ENCODE measurements at places on chromosomes 6 and 20.

GRCh38 chr20:49518576-49518975 is 36.1 kb upstream of the KCNB1 start:
- H3K27ac ChIP-seq: no peak overlapping the region
- no peak for DNase-seq
- H3K4me1 ChIP-seq: no peaks in the 10 kb centered on the region
- no peaks in the 10 kb centered on the region for H3K36me3 ChIP-seq

- no peaks in the 10 kb centered on the region for H3K27me3 ChIP-seq
These were observed 18.7 kb downstream of the UQCC2 start for GRCh38 chr6:33692760-33693158.

DNA sequence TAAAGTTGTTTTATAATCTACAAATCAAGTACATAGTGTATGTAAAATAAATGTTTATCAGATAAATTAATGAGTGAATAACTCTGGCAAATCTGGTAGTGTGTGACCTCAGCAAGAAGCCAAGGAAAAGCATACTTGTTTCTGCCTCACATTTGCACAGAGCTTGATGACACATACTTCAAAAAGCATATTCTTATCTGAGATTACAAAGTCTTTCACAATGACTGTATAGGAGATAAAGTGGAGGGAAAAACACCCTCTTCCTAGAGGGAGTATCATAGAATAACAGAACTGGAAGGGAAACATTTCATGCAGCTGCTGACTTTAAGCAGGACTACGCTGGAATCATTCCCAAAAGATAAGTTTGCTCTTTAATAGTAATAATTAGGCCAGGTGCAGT is 28.1 kb upstream of the AKAP7 start:
- H3K4me1 ChIP-seq: no peaks in the 10 kb centered on the region
- DNase-seq: no peak
- H3K4me3 ChIP-seq: no peak overlapping the region
- H3K36me3 ChIP-seq: no peaks in the 10 kb centered on the region

DNA sequence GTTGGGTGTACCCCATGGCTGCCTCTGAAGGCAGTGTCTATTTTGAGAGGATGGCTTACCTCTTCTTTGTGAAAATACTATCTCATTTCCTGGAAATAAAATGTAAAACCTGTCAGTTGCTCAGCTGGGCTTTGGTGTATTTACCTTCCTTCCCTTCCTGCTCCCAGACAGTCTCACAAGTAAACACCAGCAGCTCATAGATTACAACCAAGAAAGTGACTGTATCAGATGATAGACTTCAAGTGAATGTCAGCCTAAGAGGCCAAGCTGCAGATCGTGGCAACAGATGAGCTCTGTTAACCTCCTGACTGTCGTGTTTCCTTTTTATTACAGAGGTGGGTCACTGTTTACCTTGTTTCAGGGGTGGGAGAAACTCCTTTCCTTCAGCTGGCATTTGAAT is 37.3 kb downstream of the RNF8 start:
- no peaks in the 10 kb centered on the region for H3K27me3 ChIP-seq
- H3K4me3 ChIP-seq: no peak overlapping the region
- H3K27ac ChIP-seq: no peak overlapping the region
- H3K36me3 ChIP-seq: peaks cover 60% of the 10 kb centered on the region

DNA sequence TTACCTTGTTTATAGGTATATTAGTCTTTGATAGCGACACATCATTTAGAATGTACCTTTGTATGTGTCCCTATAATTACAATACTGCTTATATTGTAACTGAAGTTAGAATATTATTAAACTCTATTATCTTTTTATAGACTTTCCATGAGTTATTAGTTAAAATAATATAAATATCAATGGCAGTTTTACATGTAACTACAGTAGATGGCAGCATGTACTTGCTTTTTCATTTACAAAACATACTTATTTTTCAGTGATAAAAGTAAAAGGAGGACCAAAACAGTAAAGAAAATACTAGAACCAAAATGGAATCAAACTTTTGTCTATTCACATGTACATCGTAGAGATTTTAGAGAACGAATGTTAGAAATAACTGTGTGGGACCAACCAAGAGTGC is 364.3 kb downstream of the RIMS1 start:
- no peaks in the 10 kb centered on the region for H3K4me1 ChIP-seq
- no peaks in the 10 kb centered on the region for H3K36me3 ChIP-seq
- no peak overlapping the region for H3K27ac ChIP-seq
- H3K27me3 ChIP-seq: no peaks in the 10 kb centered on the region

DNA sequence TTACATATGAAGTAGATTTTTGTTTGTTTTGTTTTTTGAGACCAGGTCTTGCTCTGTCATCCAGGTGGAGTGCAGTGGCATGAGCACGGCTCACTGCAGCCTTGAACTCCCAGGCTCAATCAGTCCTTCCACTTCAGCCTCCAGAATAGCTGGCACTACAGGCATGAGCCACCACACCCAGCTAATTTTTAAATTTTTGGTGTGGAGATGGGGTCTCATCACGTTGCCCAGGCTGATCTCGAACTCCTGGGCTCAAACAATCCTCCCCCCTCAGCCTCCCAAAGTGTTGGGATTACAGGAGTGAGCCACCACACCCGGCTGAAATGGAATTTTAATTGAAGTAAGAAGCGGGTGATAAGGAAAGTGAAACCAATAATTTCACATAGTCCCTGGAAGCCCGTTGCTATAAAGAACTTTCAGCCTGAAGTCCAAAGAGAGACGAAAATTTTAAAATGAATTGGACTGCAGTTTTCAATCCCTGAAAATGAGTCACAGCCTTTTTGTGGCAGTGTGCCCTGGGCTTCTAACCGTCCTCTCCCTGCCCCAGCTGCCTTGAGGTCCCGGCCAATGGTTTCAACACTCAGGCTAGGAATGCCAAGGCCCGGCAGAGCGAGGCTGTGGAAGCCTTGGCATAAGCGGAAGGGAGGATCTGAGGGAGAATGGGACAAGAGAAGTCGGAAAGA is 757 bp downstream of the RAET1E start:
- H3K4me1 ChIP-seq: peaks cover 64% of the 10 kb centered on the region
- no peaks in the 10 kb centered on the region for H3K27me3 ChIP-seq
- no peaks in the 10 kb centered on the region for H3K36me3 ChIP-seq

- no peak overlapping the region for H3K4me3 ChIP-seq
- H3K4me1 ChIP-seq: peaks cover 25% of the 10 kb centered on the region
These were observed 26.2 kb upstream of the MLIP start for GRCh38 chr6:54085047-54085446.

GRCh38 chr6:90194371-90194841 is 102.2 kb downstream of the BACH2 start:
- no peak overlapping the region for H3K27ac ChIP-seq
- DNase-seq: no peak
- no peak overlapping the region for H3K4me3 ChIP-seq
- H3K36me3 ChIP-seq: no peaks in the 10 kb centered on the region
- H3K27me3 ChIP-seq: no peaks in the 10 kb centered on the region

- peaks cover 2% of the 10 kb centered on the region for H3K4me1 ChIP-seq
- no peaks in the 10 kb centered on the region for H3K27me3 ChIP-seq
- no peak overlapping the region for H3K4me3 ChIP-seq
- no peaks in the 10 kb centered on the region for H3K36me3 ChIP-seq
These were observed 20.0 kb upstream of the GSTA3 start for GRCh38 chr6:52929321-52930164.

- no peaks in the 10 kb centered on the region for H3K4me1 ChIP-seq
- H3K27ac ChIP-seq: no peak overlapping the region
- H3K4me3 ChIP-seq: no peak overlapping the region
- H3K27me3 ChIP-seq: no peaks in the 10 kb centered on the region
- DNase-seq: no peak
These were observed 515.3 kb upstream of the RNF217 start for GRCh38 chr6:124446961-124447360.

DNA sequence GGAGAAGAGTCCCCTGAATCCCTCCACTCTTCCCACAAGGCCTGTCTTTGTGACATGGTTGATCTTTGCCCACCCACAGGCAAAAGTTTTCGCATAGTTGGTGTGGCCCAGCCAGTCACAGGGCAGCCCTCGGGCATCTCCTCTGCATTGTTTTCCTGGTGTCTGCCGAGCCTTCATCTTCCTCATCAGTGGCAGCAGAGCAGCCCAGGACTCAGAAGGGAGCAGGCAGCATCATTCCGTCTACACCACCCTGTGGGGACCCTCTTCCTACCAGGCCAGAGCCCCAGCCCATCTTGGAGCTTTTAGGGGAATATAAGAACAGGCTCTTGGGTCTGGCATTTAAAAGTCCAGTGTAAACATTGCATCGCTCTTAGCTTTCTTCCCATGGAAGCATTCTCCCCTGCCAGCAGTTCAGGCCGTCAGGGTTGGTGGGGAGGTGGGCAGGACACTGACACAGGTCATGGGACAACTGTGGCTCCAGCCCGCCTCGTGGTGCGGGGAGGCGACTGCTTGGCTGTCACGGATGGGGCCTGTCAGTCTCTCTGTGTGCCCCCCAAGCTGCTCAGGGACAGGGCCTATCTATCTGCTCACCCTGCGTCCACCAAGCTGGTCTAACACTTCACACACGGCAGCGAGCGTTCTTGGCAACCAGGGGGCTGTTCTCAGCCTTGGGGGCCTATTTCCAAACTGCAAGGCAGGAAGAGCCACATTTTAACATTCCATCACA is 38.3 kb downstream of the PDRG1 start:
- no peak for DNase-seq
- H3K27ac ChIP-seq: no peak overlapping the region
- H3K27me3 ChIP-seq: peaks cover under 1% of the 10 kb centered on the region
- H3K4me1 ChIP-seq: no peaks in the 10 kb centered on the region

- no peak overlapping the region for H3K27ac ChIP-seq
- DNase-seq: no peak
- no peak overlapping the region for H3K4me3 ChIP-seq
- H3K36me3 ChIP-seq: no peaks in the 10 kb centered on the region
- H3K4me1 ChIP-seq: peaks cover 71% of the 10 kb centered on the region
- H3K27me3 ChIP-seq: no peaks in the 10 kb centered on the region
These were observed 42.8 kb downstream of the RREB1 start for GRCh38 chr6:7150381-7151064.

DNA sequence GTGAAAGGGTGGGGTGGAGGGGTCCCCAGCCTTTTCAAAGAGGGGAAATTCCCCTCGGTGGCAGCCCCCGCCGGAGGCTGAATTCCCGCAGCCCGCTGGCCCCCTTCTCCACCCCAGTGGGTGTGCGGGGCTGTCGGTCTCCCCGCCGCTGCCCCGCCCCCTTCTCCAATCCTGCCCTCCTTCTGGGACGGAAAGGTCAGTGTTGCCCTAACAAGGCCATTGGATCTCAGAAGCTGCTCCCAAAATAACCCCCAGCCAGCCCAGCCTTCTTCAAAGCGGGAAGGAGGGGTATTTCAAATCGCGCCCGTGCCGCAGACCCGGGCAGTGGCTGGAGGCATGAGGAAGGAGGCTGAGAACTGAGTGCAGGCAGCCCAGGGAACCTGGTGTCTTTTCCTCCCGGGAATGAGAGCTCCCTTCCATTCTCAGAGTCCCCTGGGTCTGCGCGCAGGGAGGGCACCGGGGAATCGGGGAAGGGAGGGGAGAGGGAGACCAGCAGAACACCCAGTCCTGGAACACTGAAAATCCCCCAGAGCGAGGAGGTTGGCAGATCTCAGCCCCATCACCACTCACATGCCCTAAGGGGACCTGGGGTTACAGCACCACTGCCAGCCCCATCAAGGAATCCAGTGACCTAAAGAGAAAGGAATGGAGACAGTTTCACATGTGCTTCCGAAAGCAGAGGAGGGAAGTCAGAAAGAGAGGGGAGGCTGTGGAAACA is at the start of gene JPH2:
TSS of gene JPH2 (minus strand) at position 135 of the 718 bp plus-strand sequence. CDS start 483 bp downstream, outside the sequence.
- H3K36me3 ChIP-seq: no peaks in the 10 kb centered on the region
- H3K4me3 ChIP-seq: peak within 1 kb of the TSS; percentile 53
- no peak for DNase-seq
- peaks cover 11% of the 10 kb centered on the region for H3K27me3 ChIP-seq
